ENCODE measurements at places on chromosomes 12 and 14. TPM values are rescaled to one million over a fixed set of nuclear protein-coding genes. Genes with fewer than 3 reads are reported as not detected.

Gene PLEKHH1
- total RNA-seq: 1.6 TPM

Gene TMEM30B
- 1.6 TPM for total RNA-seq

Gene PPP1R36
- 0.52 TPM for total RNA-seq

Gene ASCL1
- not detected for total RNA-seq

Gene PSMA6
- 230 TPM for total RNA-seq

Gene TGM1
- 0.52 TPM for total RNA-seq

Gene NTF3
- 2.6 TPM for total RNA-seq

Gene PIWIL1
- not detected for total RNA-seq

Gene SLC39A9
- total RNA-seq: 52.7 TPM

Gene FLRT2
- total RNA-seq: 37.6 TPM

Gene POTEM
- total RNA-seq: not detected

Gene TMTC1
- 37.6 TPM for total RNA-seq

Gene INHBC
- total RNA-seq: not detected

Gene GALNT6
- total RNA-seq: 1.6 TPM

Gene PDZRN4
- total RNA-seq: 1.6 TPM

Gene CLEC4D
- under 0.01 TPM for total RNA-seq

Gene DNM1L
- 60.0 TPM for total RNA-seq

Gene C12orf54
- total RNA-seq: not detected

Gene DACT1
- 32.4 TPM for total RNA-seq

Gene ATF7IP
- 32.9 TPM for total RNA-seq

Gene FAM186B
- not detected for total RNA-seq

Gene PLEKHD1
- total RNA-seq: under 0.01 TPM

Gene UBE3B
- total RNA-seq: 21.4 TPM

Gene SAMD4A
- total RNA-seq: 52.2 TPM

Gene LBHD2
- total RNA-seq: not detected

Gene ANO2
- 4.7 TPM for total RNA-seq

Gene CRY1
- 24.0 TPM for total RNA-seq

Gene MYO1H
- not detected for total RNA-seq

Gene FRMD6
- 33.4 TPM for total RNA-seq

Gene LPCAT3
- total RNA-seq: 14.6 TPM

Gene IL22
- total RNA-seq: not detected
